ENCODE measurements at places on chromosomes 11 and 22.

DNA sequence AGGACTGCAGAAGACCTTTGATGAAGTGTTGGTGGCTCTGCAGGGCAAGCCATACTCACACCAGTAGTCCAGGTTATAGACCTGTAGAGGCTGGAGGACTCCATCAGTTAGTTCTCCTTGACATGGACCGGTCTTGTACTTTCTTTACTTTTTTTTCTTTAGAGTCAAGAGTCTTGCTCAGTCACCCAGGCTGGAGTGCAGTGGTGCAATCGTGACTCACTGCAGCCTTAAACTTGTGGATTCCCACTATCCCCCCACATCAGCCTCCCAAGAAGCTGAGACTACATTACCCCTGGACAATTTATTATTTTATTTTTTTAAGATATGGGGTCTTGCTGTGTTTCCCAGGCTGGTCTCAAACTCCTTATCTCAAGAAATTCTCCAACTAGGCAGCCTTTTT, 49.6 kb upstream of the E2F8 start:
- DNase-seq = no peak

GRCh38 chr11:132238331-132238866, 868.0 kb downstream of the NTM start:
- DNase-seq = no peak

- DNase-seq = no peak
These were observed 1000.3 kb downstream of the BRD1 start for GRCh38 chr22:48827268-48827846.

DNA sequence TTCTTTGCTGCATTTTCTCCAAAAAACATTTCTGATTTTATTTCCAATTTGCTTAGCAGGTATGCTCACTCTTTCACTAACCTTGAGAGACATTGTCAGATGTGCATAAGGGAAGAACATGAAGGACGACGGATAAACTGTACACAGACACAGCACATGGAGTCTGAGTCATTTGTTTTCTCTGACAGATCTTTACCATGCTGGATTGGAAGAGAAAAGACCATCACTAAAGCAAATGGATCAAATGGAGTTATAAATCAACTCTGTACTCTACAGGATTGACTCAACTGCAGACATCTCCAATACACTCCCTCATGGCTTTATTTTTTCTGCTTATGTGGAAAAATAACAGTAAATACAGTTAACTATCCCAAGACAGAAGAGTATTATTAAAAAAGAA, 90.2 kb upstream of the CTSC start:
- no peak for DNase-seq

- DNase-seq = no peak
These were observed 187.8 kb downstream of the HIPK3 start for GRCh38 chr11:33444835-33445594.

DNA sequence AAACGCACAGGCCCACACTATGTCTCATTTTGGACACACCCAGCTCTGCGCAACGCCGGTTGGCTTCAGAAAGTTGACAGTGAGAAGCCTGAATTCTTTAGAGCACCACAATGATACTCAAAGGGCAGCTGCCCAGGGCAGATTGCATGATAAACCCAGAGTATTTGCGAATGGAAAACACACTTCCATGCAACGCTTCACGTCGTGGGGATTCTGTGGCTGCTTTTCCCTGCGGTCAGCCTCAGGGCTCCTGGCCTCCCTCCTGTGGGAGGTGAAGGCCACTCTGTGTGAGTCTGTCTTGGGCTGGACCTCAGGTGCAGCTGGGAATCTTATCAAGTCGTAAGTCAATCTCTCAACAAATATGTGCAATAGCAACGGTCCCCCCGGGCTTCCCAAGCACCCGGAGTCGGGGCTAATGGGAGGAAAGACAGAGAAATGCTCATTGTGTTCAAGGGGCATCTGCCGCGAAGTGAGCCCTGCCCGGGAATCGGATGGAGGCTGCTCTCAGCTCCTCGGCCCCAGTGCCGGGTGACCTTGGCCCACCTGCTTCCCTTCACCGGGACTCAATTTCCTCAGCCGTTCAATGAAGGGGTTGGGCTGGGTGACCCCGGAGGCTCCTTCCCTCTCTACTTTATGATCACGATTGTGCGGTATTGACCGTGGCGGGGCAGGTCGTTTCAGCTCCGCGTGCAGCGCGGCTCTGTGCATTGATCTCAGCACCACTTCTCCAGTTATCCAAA, 623.6 kb downstream of the BRD1 start:
- no peak for DNase-seq

DNA sequence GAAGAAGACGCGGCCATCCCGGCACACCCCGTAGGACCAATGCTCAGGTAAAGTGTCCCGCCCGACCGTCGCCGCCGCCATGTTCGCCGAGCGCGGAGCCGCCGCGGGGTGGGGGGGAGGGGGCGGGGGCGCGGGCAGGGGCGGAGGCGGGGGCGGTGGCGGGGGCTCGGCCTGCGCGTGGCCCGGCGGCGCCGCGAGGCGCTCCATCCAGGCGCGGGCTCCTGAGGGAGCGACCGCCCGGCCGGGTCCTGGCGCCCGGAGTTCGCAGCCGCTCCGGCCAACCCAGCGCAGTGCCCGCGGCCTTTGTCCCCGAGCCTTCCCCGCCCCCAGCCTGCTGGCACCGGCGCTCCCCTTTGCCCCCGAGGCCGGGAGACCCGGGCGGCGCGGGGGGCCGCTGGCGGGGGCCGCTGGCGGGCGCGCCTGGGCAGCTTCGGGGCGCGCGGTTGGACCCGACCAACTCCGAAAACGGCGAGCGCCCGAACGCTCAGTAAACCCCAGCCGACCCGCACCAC, at the start of gene PLEKHA7:
PLEKHA7 (minus strand) TSS at position 94 of the 512 bp plus-strand sequence; CDS start at position 81, 13 bp downstream.
- DNase-seq = no peak

DNA sequence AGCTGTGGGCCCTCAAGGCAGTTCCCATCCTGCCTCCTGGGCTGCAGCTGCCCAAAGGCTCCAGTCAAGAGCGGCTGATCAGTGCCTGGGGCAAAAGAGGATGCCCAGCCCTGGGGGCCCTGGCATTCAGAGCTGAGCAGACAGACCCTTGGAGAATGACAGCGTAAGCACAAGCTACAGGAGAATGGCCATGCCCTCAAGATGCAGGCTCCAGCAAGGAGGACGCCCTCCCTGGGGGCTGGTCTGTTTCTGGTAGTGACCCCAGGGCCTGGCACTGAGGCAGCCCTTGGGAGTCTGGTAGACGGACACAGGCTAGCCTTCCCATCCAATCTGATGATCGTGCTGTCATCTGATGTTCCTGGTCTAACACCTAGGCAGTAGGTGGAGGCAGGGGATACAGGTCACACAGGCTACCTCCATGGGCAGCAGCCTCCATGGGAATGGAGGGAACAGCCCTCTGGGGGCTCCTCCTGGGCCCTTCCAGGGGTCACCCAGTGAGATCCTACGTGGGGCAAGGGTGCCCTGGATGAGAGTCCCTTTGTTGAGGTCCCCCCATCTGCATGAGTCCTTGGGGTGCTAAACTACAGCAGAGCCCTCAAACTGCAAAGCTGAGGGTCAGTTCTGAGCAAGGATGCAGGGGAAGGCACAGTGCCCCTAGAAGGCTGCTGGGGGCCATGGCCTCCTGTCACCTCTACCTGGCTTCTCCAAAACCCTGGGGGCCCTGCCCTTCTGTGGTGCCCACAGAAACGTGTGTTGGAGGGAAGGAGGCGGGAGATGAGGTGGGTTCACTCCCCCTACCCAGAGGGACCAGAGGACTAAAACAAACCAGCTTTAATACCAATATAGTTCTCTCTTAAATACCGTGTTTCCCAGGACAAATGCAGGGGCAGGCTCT, 10.2 kb upstream of the SF1 start:
- DNase-seq = no peak

DNA sequence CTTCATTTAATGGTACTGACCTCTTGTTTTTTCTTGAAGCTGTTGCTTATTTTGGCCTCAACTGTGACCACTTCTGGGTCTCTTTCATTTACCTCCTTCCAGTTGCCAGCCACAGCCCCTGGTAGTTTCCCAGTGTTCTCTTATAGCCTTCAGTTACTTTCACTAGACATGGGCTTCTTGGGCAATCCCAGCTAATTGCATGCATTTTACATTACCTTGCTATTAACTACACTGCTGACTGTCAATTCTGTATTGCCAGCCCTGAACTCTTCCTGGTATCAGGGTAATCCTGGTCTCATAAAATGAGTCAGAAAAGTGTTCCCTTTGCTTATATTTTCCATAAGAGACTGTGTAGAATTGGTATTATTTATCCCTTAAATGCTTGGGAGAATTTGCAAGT, 195.8 kb upstream of the LARGE1 start:
- no peak for DNase-seq

DNA sequence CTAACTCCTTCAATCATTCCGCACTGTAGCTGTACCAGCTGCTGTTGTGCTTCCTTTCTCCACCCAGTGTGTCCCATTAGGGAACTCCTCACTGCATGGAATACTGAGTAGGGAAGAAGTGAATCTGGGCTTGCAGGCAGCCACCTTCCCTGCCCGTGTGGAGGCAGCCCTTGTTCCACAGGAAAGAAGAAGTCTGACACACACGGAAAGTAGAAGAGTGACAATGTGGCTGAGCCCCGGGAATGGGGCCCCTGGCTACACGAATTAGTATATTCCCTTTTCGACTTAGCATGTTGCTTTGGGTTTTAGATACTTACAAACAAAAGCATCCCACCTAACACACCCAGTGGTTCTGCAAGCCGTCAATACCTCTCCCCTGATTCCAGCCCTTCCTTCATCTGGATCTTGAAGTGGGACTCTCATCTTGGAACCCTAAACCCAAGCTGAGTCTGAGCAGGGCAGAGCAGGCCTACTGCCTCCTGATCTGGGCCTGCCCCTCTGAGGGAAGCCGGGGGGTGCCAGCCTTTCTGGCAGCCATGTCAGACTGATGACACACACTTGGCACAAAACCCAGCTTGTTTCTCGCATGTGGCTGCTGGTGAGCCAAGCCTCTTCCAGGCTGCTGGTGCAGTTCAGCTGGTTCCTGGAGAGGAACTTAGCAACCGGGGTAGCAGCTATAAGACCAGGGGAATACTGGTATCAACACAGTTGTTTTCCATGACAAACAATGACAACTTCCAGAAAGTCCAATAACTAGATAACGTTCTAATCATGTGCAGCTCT, 71.6 kb downstream of the C11orf58 start:
- DNase-seq = no peak

DNA sequence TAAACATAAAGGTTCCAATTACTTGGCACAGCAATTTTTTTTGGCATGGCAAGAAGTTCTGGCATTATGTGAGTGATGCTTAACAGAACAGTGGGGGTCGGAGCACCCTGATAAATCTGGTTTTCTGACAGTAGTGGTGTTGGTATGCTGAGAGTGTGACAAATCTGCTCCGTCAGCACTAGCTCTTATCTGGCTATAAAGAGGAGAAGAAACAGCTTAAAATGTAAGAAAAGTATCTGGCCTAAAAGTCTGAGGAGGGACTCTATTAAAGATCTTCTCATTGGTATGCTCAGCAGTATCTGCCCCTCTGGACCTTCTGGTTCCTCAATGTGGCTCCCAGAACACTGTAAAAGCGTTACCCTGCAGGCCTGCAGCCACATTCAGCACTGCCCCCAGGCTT, 137.4 kb downstream of the PLEKHA7 start:
- DNase-seq = no peak

- DNase-seq = no peak
These were observed 67.5 kb downstream of the PACSIN2 start for GRCh38 chr22:42947211-42947990.

GRCh38 chr11:92397221-92397755, 172.7 kb downstream of the FAT3 start:
- DNase-seq = no peak

DNA sequence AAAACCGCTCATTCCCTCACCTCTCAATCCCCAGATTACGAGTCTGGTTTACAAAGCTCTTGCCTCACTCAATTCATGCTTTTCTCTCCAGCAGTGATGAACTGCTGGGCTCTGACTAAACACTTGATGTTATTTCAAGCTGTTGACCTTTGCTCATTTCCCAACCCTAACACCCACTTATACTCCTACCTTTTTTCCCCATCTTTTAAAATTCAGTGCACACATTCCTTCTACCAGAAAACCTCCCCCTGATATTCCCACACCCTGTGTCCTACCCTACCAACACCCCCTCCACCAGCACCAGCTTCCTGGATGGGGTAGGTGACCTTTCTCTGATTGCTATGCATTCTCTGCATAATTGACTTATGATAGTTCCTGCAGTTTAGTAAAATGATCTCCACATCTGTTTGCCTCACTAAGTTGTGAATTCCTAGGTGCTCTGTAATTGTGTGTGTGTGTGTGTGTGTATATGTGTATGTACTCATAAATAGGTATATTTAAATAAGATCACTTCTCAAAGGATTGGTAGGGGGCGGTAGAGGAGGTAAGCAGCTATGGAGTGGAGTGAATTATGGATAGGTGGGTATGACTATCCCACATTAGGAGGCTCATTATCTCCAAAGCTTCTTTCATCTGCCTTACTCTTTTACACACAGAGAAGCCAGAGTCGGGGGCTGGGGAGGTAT, 842 bp downstream of the HEPACAM start:
- no peak for DNase-seq

DNA sequence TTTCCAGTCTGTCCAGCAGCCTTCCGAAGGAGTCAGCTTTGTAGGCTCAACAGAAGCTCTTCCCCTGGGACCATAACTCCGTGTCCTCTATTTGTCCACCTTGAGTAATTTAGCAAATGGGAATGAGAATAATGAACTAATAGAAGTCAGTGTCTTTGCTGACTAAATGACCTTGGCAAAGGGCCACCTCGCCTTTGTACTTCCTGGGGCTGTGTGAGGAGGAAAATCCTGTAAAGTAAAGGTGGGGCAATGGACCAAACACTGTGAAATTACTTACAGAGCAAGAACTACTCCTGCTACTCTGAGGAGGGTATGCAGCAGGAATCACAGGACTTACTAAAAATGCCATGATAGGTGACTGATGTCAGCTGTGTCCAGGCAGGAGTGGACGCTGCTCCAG, 36.2 kb upstream of the CSNK2A3 start:
- DNase-seq = no peak

- DNase-seq = peak; percentile 27
These were observed 56.9 kb upstream of the PRSS23 start for GRCh38 chr11:86743223-86744118.

DNA sequence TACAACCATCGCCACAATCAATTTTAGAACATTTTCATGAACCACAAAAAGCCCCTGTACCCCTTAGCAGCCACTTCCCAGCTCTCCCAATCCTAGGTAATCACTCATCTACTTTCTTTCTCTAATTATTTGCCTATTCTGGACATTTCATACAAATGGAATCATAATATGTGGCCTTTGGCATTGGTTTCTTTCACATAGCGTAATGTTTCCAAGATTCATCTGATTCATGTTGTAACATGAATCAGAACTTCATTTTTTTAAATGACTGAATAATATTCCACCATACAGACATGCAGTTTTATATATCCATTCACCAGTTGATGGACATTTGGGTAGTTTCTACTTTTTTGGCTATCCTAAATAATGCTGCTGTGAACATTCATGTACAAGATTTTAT, 56.2 kb upstream of the RCN1 start:
- no peak for DNase-seq

- DNase-seq = no peak
These were observed 105.0 kb downstream of the ZBTB16 start for GRCh38 chr11:114164546-114164945.

DNA sequence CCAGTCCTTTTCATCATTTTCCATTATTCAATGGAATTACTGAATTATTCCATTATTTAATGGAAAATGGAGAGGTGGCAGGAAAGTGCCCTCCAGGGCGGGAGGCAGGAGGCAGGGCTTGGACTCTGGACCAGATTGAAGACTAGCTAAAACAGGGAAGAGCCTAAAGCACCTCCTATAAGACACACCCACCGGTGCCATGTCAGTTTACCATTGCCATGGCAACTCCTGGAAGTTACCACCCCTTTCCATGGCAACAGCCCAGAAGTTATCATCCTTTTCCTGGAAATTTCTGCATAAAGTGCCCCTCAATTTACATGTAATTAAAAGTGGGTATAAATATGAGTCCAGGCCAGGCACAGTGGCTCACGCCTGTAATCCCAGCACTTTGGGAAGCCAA, 443.7 kb downstream of the TBC1D22A start:
- DNase-seq = no peak

Data from bone marrow (tissue), 2 donors.